Epithelial cell of proximal tubule (primary cell): ENCODE measurements at places on chromosomes 11 and 22.

DNA sequence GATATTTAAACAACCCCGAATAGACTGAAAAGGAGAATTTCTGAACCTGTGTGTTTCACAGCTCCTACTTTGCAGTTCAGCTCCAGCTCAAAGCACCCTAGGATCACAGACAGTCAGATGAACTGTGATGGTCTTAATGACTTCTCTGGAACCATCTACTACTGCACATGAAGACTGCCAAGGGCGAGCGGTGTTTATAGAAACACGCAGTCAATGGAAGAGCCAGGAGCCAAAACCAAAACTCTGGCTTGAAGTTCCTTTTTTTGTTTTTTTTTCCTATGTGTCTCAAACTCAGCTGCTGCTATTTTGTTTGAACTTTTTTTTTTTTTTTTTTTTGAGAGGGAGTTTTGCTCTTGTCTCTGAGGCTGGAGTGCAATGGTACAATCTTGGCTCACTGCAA, 382.6 kb upstream of the SYN3 start:
- DNase-seq: no peak

DNA sequence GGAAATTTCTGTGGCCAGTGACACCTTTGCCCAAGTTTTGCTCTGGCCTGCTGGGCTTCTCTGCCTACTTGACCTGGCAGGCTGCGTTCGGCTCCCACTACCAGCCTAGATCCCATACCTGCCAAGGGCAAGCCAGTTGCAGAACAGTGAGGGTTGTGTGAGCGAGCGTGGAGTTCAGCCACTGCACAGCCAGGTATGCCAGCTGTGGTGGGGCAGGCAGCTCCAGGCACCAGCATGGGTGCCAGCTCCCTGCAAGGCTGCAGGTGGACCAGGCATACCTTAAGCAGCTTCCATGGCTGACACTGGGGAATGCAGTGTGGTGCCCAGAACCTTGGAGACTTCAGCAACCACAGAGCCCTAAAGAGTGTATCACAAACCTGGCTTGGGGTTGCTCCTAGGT, 133.5 kb downstream of the LDLRAD3 start:
- no peak for DNase-seq

DNA sequence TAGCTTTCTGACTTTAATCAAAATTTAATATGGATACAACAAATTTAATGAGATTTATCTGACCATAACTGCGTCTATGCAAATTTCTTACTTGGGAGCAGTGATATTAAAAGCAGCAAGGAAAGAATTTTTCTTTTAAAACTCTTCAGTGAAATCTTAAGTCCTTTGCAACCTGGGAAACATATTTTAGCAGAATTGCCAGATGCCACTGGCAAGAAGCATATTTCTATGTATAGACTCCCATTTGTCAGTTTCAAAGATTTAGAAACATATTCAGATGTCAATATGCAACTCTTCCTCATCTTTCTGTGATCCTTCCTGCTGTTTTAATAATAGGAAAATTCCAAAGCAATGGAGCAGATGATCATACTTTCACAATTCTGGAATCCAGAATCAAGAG, 911.3 kb downstream of the LUZP2 start:
- no peak for DNase-seq

DNA sequence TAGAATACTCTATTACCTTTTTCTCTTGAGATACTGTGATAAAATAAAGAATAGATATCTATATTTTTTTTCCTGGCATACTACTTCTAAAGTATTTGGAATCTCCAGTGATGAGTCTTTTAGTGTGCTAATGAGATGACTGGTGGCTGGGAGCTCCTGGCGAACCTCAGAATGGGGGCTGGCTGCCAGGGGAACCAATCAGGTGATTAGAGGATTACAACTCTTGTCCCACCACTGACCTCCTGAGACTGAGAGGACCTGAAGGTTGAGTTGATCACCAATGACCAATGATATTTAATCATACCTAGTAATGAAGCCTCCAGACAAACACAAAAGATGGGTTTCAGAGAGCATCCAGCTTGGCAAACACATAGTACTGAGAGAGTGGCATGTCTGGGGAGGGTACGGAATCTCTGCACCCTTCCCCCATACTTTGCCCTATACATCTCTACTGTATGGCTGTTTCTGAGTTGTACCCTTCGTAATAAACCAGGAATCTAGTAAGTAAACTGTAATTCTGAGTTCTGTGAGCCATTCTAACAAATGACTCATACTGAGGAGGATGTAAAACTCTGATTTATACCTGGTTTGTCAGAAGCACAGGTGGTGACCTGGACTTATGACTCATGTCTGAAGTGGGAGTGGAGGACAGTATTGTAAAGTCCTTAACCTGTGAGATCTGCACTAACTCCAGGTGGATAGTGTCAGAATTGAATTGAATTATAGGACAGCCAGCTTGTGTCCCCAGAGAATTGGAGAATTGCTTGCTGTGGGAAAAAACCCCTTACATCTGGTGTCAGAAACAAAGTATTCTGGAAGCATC, 325.3 kb upstream of the LRRC4C start:
- DNase-seq: no peak
